ENCODE measurements at places on chromosomes 16 and 17. TPM values are rescaled to one million over a fixed set of nuclear protein-coding genes. Genes with fewer than 3 reads are reported as not detected.

Gene HCRT
- not detected for polyA plus RNA-seq

Gene SLC5A11
- polyA plus RNA-seq, result 0.18 TPM

Gene CD300H
- 1.2 TPM for polyA plus RNA-seq

Gene ANKRD40CL
- 0.33 TPM for polyA plus RNA-seq

Gene TMIGD1
- polyA plus RNA-seq, result not detected

Gene BCKDK
- 45.4 TPM for polyA plus RNA-seq

Data from adipose tissue (tissue), 3 donors.